ENCODE measurements at places on chromosomes 5 and 9. TPM values are rescaled to one million over a fixed set of nuclear protein-coding genes. Genes with fewer than 3 reads are reported as not detected.

- DNase-seq, result no peak
Observed at GRCh38 chr9:130707225-130707976, 13.8 kb downstream of the EXOSC2 start.

GRCh38 chr9:89803403-89803802 is 198.6 kb downstream of the GADD45G start:
- DNase-seq, result no peak

GRCh38 chr5:131104169-131104808 is 60.8 kb downstream of the HINT1 start:
- DNase-seq, result no peak

GRCh38 chr5:177494346-177495195 is 2.8 kb downstream of the PDLIM7 start:
- no peak for DNase-seq

DNA sequence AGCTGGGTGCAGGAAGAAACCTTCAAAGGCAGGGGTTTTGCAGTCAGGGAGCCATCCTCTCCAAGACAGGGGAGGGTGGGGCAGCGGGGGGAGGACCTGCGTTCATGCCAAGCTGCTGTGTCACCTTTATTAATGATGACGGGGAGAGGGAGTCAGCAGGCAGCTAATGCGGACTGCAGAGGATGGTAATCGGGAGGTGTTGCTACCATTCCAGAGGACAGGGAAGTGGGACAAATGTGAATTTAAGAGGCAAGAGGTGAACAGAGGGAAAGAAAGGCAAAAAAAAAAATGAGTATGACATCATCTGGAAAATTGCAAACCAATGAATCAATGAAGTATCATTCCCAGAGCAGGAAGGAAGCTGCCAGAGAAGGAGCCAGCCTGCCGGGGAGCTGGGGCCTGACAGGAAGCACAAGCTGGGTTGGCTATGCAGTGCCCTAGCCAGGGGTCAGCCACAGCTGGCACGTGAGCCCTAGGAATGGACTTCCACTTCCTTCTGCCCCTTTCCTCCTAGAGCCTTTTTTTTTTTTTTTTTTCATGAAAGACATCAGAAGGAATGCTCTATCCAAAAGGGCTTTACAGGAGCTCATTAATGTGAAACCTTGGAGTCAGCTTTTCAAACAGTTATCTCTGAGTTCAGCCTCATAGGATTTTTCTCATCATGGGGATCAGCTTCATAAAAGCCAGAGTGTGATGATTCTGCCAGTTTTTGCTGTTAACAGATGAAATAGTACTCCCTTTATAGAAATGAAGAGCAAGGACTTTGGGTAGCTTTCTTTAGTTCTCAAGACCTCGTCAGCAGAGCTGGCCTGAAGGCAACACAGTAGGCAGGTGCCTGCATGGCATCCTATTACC is 9.2 kb downstream of the INSYN2B start:
- DNase-seq, result no peak

DNA sequence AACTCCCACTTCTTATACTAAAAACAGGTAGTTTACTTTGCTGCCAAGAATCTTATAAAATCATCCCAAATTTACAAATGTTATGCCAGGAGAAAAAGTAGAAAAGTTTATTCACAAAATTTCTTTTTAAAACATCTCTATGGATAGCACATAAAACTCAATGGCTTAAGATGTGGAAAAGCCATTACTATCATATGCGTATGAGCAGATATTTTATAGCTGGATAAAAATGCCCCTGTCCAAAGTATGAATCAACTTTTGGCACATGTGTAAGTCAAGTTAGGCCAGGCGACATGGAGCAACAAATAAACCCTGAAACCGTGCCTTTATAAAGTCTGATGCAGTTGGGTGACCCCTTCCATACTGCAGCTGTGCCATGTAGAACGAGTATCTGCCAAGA is 38.6 kb upstream of the FBP1 start:
- no peak for DNase-seq

DNA sequence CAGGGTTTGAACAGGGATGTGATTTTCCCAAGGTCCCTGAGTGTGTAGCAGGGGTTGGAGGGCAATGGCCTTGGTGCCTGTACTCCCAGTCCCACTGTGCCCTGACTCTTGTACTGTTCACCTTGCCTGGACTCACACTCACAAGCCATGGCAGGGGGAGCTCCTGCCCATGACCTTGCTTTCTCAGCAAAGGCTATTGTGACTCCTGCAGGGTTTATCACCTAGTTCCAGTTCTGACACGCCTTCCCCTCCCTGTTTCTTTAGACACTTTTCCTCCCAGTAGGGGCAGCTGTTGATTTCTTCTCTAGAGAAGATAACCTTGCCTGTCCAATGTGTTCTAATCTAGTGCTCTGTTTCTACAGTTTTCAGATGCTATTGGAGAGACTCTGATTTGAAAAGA is 139.5 kb downstream of the FSTL4 start:
- no peak for DNase-seq

DNA sequence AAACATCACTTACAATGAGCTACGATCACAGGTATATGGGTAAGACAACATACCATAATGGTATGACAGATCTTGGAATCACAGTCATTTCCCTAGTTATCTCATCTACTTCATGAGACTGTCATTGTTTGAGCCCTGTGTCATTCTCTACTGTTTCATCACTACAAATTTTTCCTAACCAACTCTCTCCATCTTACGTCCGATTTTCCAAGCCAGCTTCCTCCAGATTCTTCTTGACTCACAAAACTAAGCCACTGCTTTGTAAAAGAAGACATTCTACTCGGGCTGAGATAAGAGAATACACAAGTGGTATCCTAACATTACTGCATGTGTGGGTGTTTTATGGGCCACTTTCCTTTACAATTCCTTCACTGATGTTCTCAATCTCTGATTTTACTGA is 49.6 kb downstream of the SERINC5 start:
- DNase-seq, result no peak

DNA sequence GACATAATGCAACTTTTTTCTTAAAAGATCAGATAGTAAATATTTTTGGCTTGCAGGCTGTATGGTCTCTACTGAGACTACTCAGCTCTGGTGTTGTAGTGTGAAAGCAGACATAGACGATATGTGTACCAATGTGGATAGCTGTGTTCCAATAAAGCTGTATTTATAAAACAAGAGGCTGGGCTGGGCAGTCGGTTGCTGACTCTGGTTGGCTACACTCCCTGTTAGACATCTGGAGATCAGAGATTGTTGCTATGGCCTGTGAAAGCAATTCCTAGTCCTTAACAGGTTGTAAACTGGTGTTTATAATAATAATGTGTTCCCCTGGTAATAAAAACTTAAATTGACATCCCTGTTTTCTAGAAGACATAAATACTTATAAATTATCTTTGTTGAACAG is 24.4 kb upstream of the SCAMP1 start:
- no peak for DNase-seq

DNA sequence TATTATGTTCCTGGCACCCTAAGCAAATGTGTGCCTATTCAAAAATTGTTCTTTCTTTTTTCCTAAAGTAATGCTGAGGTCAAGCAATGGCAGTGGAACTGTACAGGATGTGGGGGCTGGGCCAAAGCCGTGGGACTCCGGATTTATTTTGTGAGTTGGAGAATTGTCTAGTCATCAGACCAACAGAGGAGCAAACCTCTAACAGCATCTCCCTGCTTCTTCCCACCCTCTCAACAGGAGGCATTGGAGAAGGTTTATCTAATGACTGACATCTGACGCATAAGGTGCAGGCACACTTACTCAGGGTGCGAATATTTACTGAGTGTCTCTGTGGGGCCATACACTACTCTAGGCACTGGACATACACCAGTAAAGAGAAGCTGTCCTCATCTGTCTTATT is 38.6 kb downstream of the MARCHF11 start:
- DNase-seq, result no peak

GRCh38 chr5:547086-547924 is 23.1 kb upstream of the SLC9A3 start:
- no peak for DNase-seq

The CDO1 gene
- polyA plus RNA-seq, result 23.3 TPM

The HTR1A gene
- polyA plus RNA-seq, result not detected

The ARHGEF28 gene
- 57.9 TPM for polyA plus RNA-seq

The NR2F1 gene
- polyA plus RNA-seq, result 231 TPM

The MARVELD2 gene
- polyA plus RNA-seq, result 29.0 TPM

The TEK gene
- 53.4 TPM for polyA plus RNA-seq
